ENCODE measurements at places on chromosomes 6 and 20.

DNA sequence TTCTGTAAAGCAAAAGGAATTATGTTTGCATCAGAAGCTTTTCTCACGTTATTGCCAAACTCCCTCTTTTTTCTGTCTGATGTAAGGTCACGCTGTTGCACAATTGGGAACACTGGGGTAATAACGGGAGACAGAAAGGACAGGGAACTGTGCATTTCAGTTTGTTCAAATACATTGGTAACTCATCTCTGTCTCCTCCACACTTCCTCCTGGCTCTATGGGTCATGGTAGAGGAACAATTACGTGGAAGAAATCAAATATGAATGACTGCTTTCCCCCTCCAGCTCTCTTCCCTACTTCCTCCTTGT lies 132.2 kb upstream of the TNFAIP3 start:
- peaks cover 21% of the 10 kb centered on the region for H3K4me1 ChIP-seq
- H3K4me3 ChIP-seq, result no peak overlapping the region
- peaks cover 1% of the 10 kb centered on the region for H3K36me3 ChIP-seq
- H3K27me3 ChIP-seq, result peaks cover 2% of the 10 kb centered on the region
- no peak overlapping the region for H3K27ac ChIP-seq

- no peaks in the 10 kb centered on the region for H3K27me3 ChIP-seq
- H3K4me1 ChIP-seq, result peaks cover 41% of the 10 kb centered on the region
- DNase-seq, result peak; percentile 47
Measured at GRCh38 chr6:4907602-4908001, 96.2 kb downstream of the RPP40 start.

- no peak for DNase-seq
- H3K27ac ChIP-seq, result no peak overlapping the region
- H3K4me1 ChIP-seq, result no peaks in the 10 kb centered on the region
Measured at GRCh38 chr6:151901009-151901411, 93.5 kb downstream of the ESR1 start.

- H3K4me1 ChIP-seq, result no peaks in the 10 kb centered on the region
- no peak overlapping the region for H3K4me3 ChIP-seq
- H3K36me3 ChIP-seq, result no peaks in the 10 kb centered on the region
Measured at GRCh38 chr6:102736941-102737368, 1343.4 kb downstream of the GRIK2 start.

GRCh38 chr6:16236631-16237199 lies 1.7 kb upstream of the GMPR start:
- no peaks in the 10 kb centered on the region for H3K36me3 ChIP-seq
- H3K4me3 ChIP-seq, result peak overlapping the region; percentile 22
- peak overlapping the region; percentile 18 for H3K27ac ChIP-seq
- H3K4me1 ChIP-seq, result peaks cover 26% of the 10 kb centered on the region

DNA sequence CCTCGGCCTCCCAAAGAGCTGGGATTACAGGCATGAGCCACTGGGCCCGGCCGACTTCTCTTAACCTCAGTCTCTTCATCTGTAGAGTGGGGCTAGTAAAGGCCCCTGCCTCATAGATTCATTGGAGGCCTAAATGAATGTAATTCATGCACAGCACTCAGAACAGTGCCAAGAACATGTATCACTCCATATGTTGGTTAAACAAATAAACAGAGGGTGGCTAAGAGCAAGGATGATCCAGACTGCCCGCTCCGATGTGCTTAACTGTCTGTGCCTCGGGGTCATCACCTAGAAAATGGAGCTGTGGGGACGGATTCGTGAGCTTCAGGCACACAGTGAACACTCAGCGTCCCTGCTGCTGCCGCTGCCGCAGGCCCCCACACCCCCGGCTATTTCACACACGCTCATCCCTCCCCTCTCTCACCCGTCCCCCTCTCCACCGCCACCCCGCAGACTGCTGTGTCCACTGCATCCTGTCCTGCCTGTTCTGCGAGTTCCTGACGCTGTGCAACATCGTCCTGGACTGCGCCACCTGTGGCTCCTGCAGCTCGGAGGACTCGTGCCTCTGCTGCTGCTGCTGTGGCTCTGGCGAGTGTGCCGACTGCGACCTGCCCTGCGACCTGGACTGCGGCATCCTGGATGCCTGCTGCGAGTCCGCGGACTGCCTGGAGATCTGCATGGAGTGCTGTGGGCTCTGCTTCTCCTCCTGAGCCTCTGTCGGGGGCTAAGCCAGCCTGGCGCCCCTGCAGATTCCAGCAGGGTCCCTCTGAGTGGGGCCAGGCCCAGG lies 14.8 kb downstream of the MDFI start:
- no peaks in the 10 kb centered on the region for H3K4me1 ChIP-seq
- no peak overlapping the region for H3K4me3 ChIP-seq
- no peaks in the 10 kb centered on the region for H3K36me3 ChIP-seq
- peaks cover 12% of the 10 kb centered on the region for H3K27me3 ChIP-seq
- no peak overlapping the region for H3K27ac ChIP-seq
- DNase-seq, result no peak

- H3K4me1 ChIP-seq, result peaks cover 31% of the 10 kb centered on the region
- peak overlapping the region; percentile 39 for H3K4me3 ChIP-seq
- no peaks in the 10 kb centered on the region for H3K27me3 ChIP-seq
- H3K27ac ChIP-seq, result no peak overlapping the region
- peaks cover 11% of the 10 kb centered on the region for H3K36me3 ChIP-seq
- no peak for DNase-seq
Measured at GRCh38 chr20:36775196-36775595, 1.6 kb upstream of the DSN1 start.

- H3K4me1 ChIP-seq, result peaks cover 2% of the 10 kb centered on the region
- H3K27ac ChIP-seq, result no peak overlapping the region
- no peaks in the 10 kb centered on the region for H3K36me3 ChIP-seq
- DNase-seq, result peak; percentile 79
- no peak overlapping the region for H3K4me3 ChIP-seq
Measured at GRCh38 chr6:149834513-149835481, 29.4 kb downstream of the LRP11 start.

DNA sequence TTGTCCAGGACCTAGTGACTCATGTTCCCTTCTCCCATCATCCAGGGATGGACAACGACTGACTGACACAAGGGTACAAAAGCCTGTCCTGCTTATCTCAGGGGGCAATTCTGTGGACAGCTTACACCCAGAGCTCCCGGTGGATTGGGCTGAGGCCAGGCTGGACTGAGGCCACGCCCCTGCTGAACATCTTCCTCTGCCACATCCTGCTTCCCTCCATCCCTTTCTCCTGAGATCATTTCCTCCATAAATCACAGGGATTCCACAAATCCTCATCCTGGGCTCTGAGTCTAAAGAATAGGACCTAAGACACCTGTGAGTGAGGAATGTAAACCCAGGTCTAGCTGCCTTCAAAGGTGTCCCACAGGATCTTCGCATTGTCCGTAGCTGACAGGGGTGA lies 30.4 kb upstream of the RNF24 start:
- H3K27ac ChIP-seq, result no peak overlapping the region
- no peaks in the 10 kb centered on the region for H3K36me3 ChIP-seq
- H3K27me3 ChIP-seq, result peaks cover 5% of the 10 kb centered on the region
- no peak overlapping the region for H3K4me3 ChIP-seq

DNA sequence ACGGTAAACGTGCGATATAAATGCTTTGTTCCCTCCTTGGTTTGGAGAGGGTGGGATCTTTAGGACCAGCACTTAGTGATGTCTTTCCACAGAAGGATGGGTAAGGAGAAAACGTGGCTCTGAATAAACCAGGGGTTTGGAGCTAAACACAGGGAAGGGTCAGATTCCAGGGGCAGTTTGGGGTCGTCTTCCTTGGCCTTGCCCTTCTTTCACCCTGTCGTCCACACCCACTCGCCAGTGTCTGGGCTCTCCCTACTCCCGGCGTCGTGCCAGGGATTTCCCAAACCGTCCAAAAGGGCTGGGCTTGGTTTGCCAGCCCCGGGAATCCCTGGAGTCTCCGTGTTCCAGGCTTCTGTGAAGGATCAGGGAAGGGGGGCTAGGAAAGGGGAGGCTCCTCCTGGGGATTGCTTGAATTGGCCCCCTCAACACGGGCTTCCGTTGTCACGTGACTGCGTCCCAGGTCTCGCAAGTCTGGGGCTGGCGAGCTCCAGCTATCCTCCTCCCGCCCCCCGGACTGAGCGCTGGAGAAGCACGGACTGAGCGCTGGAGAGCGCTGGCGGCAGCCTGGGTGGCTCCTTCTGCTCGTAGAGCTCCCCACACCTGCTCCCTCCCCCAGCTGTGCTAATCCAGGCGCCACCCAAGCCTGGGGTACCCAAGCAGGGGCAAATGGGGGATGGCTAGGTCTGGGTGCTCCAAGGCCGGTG lies 9.4 kb upstream of the ARMC12 start:
- H3K4me1 ChIP-seq, result peaks cover 59% of the 10 kb centered on the region
- H3K36me3 ChIP-seq, result no peaks in the 10 kb centered on the region
- DNase-seq, result peak; percentile 70
- H3K4me3 ChIP-seq, result peak overlapping the region; percentile 64

DNA sequence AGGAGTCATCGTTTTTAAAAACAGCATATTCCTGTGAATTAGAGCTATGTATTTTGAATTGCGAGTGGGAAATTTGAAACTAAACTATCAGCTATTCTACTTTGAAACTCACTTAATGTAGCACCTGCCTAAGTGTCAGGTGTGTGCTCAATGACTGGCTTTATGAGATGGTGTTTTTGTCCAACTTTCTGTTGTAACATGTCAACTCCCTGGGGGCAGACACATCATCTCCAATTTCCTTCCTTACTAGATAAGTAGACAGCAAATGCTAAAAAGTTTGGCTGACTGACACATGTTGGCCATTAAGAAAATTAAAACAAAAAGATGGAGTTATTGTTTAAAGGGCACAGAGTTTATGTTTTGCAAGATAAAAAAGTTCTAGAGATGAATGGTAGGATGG lies 226.9 kb downstream of the TFAP2B start:
- no peak overlapping the region for H3K4me3 ChIP-seq
- H3K4me1 ChIP-seq, result no peaks in the 10 kb centered on the region
- no peaks in the 10 kb centered on the region for H3K27me3 ChIP-seq
- no peak overlapping the region for H3K27ac ChIP-seq

GRCh38 chr20:6504826-6505225 lies 262.7 kb upstream of the BMP2 start:
- no peak for DNase-seq
- H3K27me3 ChIP-seq, result no peaks in the 10 kb centered on the region
- no peak overlapping the region for H3K27ac ChIP-seq
- H3K4me1 ChIP-seq, result no peaks in the 10 kb centered on the region
- H3K4me3 ChIP-seq, result no peak overlapping the region

DNA sequence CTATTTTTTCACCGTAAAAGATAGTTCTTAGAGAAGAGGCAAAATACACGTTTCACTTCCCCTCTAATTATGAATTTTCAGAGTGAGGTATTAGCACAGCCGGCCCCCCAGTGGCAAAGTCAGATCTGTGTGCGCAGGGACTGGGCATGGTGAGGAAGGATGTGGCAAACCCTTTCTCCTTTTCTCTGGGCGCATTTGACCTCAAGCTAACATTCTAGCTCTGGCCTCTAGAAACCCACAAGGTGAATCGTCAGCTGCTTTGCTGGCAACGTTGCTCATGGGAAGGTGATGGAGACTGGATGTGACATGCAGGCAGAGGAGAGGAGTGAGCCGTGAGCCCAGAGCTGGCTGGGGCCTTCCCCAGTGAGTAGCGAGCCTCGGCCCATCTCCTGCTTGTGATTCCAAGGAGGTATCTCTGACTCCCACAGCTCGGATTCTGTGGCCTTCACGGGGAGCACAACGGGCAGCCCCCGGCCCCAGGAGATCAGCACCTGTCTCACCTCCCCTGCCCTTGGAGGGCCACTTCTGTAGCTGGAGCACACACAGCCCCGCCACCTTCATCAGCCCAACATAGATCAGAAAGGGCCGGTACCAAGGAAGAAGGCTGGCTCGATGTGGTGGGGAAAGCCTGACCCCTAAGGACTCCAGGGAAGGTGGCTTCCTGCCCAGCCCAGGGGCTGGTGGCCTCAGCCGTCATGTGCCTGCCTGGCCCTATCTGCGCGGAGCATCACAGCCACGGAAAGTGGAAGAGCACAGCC lies 152.8 kb downstream of the TAF4 start:
- H3K4me3 ChIP-seq, result no peak overlapping the region
- DNase-seq, result peak; percentile 71
- peaks cover 18% of the 10 kb centered on the region for H3K4me1 ChIP-seq
- H3K27ac ChIP-seq, result peak overlapping the region; percentile 6
- no peaks in the 10 kb centered on the region for H3K36me3 ChIP-seq

GRCh38 chr20:63119121-63119962 lies 96.6 kb downstream of the YTHDF1 start:
- H3K4me1 ChIP-seq, result no peaks in the 10 kb centered on the region
- peaks cover 11% of the 10 kb centered on the region for H3K27me3 ChIP-seq
- no peaks in the 10 kb centered on the region for H3K36me3 ChIP-seq
- no peak overlapping the region for H3K27ac ChIP-seq

GRCh38 chr20:37155987-37156386 lies 23.1 kb upstream of the RPN2 start:
- DNase-seq, result no peak
- no peaks in the 10 kb centered on the region for H3K4me1 ChIP-seq
- H3K27me3 ChIP-seq, result no peaks in the 10 kb centered on the region
- no peak overlapping the region for H3K27ac ChIP-seq
- H3K36me3 ChIP-seq, result no peaks in the 10 kb centered on the region

- no peaks in the 10 kb centered on the region for H3K36me3 ChIP-seq
- no peak for DNase-seq
- H3K4me1 ChIP-seq, result no peaks in the 10 kb centered on the region
- H3K27me3 ChIP-seq, result peaks cover 13% of the 10 kb centered on the region
Measured at GRCh38 chr20:1033751-1034414, 31.8 kb upstream of the RSPO4 start.

- no peak for DNase-seq
- no peaks in the 10 kb centered on the region for H3K4me1 ChIP-seq
- H3K27ac ChIP-seq, result no peak overlapping the region
- H3K36me3 ChIP-seq, result peaks cover 27% of the 10 kb centered on the region
- H3K4me3 ChIP-seq, result no peak overlapping the region
Measured at GRCh38 chr6:167020206-167020605, 21.0 kb downstream of the CEP43 start.

GRCh38 chr6:167143041-167143440 lies 14.7 kb downstream of the GPR31 start:
- H3K27me3 ChIP-seq, result peaks cover 16% of the 10 kb centered on the region
- no peak for DNase-seq
- peaks cover under 1% of the 10 kb centered on the region for H3K36me3 ChIP-seq
- no peak overlapping the region for H3K27ac ChIP-seq
- no peak overlapping the region for H3K4me3 ChIP-seq

- no peaks in the 10 kb centered on the region for H3K4me1 ChIP-seq
- H3K27me3 ChIP-seq, result no peaks in the 10 kb centered on the region
- no peak for DNase-seq
- H3K27ac ChIP-seq, result no peak overlapping the region
Measured at GRCh38 chr6:15077961-15078360, 167.9 kb upstream of the JARID2 start.

GRCh38 chr20:21613512-21613911 lies 92.0 kb upstream of the PAX1 start:
- H3K27me3 ChIP-seq, result no peaks in the 10 kb centered on the region
- no peaks in the 10 kb centered on the region for H3K4me1 ChIP-seq
- no peaks in the 10 kb centered on the region for H3K36me3 ChIP-seq

DNA sequence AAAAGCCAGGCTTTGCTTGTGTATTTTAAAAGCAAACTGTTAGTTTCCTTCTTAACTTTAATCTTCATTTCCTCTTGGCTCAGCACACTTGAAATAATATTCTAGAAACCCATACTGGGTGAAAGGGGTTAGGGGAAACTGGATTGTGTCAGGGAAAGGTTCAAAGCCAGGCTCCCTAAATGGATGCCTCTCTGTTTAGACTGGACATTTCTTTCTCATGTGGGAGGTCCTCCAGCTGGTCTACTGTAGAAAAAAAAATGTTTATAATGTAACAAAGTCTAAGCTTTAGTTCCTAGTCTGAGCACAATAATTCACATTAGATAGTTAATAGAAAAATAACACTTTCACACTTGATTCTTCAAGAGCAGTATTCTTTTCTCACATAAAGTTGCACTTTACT lies 89.0 kb upstream of the AKIRIN2 start:
- no peak overlapping the region for H3K27ac ChIP-seq
- no peak overlapping the region for H3K4me3 ChIP-seq
- H3K4me1 ChIP-seq, result no peaks in the 10 kb centered on the region
- no peak for DNase-seq
- no peaks in the 10 kb centered on the region for H3K36me3 ChIP-seq
- peaks cover 22% of the 10 kb centered on the region for H3K27me3 ChIP-seq

Data from activated CD8-positive, alpha-beta memory T cell treated with anti-CD3 and anti-CD28 coated beads, Interleukin-2, amount 10 ng/mL, durations not matched to agents 7 days and 5 days (primary cell).